Progenitor cell of endocrine pancreas (in vitro differentiated cells): ENCODE measurements at places on chromosomes 5 and 9.

DNA sequence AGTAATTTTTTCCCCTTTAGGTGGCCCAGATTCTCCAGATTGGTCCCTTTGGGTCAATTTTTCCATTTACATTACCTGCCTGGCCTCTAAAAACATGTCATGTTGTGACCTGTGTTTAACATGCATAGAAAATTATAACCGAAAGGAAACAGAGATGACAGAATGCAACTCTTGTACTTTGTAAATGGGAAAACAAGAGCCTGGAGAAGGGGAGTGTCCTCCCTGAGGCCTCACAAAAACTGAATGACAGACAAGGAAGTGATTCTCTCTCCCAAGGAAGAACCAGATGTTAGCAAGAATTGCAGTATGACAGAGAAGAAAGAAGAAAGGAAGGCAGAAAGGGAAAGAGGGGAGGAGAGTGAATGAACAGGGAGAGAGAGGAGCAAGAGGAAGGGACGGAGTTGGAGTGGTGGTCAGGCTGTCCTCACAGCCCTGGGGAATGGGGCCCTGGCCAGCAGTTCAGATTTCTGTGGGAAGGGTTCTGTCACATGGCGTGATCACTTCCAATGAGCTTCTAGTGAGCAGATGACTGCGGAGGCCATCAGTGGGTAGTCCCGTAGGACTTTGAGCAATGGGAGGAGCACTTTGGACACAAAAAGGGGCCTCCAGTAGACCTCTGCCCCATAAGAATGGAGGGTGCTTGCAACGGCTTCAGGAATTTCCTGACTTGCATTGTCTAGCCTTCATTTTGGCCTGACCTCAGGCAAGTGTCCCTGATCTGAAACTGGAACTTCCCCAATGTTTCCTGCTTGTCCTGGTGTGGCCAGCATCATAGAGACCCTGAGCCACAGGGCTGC lies 31.6 kb downstream of the ABLIM3 start:
- DNase-seq: no peak

DNA sequence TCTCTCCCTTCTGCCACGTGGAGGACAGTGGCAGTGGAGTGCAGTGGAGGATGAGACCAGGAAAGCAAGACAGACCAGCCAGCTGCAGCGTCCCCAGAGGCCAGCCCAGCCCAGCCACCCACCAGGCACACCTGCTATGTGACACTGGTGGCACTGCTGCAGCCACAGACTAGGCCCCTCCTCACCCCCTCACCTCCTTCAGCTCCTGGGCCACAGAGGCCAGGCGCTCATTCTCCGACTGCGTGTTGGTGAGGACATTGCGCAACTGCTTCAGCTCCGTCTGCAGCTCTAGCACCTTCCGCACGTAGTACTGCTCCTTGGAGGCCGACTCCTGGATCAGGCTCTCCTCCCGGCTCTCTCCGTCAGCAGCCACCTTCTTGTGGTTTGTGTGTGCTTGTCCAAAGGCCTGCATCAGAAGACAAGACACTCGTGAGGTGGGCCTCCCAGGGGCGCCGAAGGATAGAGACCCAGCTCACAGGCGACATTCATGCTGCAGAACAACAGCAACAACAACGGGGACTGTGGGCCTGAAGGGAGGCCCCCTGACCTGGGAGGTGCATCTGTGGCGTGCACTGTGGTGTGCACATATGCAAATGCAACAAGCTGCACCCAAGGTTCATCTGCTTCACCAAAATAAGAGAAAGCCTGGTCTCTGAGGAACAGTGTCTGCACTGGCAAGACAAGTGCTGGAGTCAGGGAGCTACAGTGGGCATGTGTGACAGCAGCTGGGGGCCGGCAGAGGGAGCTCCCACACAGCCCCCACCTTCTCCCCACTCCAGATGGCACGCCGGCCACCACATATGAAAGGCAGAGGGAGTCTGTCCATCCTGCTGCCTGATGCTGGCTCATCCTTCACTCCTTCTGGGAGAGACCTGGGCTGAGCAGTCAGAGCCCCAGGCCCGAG lies 35.5 kb downstream of the BICD2 start:
- no peak for DNase-seq

GRCh38 chr9:116284518-116284917 lies 130.9 kb downstream of the PAPPA start:
- DNase-seq: no peak

- DNase-seq: peak; percentile 12
Observed at GRCh38 chr9:100637787-100638186, 59.9 kb downstream of the CAVIN4 start.

DNA sequence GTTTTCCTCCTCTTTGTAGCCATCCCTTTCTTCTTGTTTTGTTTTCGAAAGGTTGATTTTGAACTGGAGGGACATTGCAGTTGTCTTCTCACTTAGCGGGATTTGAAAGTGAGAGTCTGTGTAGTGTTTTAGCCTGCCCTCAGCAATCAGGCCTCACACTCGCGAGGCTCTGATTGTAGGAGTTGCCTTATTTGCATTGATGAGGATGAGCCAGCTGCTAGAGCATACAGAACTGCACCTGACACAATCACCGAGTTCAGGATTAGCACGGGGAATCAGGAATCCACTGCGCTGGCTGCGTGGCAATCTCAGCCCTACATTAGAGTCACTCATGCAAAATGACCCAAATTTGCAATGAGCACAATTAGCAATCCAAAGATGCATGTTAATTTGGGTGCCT lies 122.5 kb upstream of the TMEM161B start:
- DNase-seq: no peak

DNA sequence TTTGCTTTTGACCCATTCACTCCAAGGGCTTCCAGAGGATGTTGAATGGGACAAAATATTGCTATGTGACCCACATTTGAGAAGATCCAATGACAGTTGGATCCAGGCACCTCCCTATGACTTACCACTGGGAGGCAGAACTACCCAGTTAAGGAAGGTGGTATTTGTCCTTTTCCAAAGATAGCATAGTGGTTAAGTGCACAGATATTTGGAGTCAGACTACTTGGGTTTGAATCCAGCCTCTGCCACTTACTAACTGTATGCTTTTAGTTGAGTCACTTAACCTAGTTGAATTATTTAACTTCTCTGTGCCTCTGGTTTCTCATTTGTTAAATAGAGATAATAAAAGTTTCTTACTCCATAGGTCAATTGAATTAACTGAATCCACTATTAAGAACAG lies 74.5 kb upstream of the PALM2AKAP2 start:
- DNase-seq: no peak

GRCh38 chr9:16236311-16236710 lies 634.2 kb downstream of the BNC2 start:
- no peak for DNase-seq

- DNase-seq: no peak
Observed at GRCh38 chr5:75847561-75848021, 130.4 kb upstream of the POC5 start.

GRCh38 chr5:33894566-33894965 lies 2.8 kb upstream of the ADAMTS12 start:
- no peak for DNase-seq

DNA sequence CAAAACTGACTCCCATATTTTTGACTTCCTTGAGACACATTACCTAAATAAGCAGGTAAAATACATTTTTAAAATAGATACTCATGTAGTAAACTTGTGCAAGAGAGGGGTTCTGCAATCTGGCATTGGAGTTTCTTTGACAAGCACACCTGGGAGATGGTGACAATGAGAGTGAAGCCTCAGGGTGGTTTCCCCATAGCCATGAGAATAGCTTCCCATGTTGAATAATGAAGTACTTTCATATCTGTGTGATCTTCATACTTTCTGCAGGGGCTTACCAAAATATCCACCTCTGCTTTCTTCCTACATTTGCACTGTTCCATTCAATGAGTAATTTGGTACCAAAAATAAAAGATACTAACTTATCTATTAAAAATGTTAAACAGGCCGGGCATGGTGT lies 44.7 kb upstream of the VCAN start:
- no peak for DNase-seq

DNA sequence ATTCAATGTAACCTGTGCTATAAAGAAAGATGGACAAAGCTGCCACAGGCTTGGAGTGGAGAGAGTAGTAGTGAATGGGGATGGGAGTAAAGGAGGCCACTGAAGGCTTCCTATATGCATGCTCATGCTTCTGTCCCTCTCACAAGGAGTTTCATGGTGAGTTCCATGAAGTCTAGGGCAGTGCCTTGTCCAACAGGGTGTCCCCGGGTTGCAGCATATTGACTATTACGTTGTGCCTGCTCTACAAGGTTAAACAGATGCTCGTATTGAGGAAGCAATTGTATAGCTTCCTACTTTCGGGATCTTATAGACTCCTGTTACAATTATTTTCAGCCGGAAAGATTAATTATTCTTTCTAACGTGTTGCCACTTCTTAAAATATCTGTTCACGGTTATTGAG lies 129.1 kb upstream of the PIK3R1 start:
- DNase-seq: no peak

DNA sequence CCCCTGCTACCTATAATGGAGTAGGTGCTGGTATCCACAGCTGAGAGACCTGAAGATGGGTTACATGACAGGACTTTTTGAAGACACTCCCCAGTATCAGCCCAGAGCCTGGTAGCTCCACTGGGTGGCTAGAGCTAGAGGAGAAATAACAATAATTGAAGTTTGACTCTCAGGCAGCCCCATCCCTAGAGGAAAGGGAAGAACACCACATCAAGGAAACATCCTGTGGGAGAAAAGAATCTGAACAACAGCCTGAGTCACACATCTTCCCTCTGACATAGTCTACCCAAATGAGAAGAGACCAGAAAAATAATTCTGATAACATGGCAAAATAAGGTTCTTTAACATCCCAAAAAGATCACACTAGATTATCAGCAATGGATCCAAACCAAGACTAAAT lies 432.1 kb downstream of the CDH18 start:
- no peak for DNase-seq

DNA sequence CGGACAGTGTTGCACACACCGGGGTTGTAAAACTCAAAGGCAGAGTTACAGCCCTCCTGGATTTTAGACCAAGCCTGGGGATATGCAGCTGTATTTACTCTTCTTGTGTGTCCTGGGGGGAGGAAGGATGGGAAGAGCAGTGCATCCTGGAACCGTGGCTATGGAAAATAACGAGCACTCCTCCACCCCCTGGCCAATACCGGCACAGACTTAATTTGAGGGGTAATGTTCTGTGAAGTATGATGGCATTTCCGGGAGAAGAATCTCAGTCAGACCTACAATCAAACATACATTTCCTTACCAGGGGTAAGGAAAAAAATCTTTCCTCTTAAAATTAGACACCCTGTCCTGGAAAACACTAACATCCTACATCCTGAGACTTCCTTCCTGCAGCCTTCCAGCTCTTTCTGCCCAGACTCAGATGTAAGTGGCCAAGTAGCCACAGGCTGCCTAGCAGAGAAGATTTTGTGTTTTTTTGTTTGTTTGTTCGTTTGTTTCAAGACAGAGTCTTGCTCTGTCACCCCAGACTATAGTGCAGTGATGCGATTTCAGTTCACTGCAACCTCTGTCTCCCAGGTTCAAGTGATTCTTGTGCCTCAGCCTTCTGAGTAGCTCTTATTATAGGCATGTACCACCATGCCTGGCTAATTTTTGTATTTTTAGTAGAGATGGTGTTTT lies 11.0 kb upstream of the ERMP1 start:
- DNase-seq: no peak

GRCh38 chr5:146906803-146907202 lies 28.2 kb upstream of the PPP2R2B start:
- no peak for DNase-seq

DNA sequence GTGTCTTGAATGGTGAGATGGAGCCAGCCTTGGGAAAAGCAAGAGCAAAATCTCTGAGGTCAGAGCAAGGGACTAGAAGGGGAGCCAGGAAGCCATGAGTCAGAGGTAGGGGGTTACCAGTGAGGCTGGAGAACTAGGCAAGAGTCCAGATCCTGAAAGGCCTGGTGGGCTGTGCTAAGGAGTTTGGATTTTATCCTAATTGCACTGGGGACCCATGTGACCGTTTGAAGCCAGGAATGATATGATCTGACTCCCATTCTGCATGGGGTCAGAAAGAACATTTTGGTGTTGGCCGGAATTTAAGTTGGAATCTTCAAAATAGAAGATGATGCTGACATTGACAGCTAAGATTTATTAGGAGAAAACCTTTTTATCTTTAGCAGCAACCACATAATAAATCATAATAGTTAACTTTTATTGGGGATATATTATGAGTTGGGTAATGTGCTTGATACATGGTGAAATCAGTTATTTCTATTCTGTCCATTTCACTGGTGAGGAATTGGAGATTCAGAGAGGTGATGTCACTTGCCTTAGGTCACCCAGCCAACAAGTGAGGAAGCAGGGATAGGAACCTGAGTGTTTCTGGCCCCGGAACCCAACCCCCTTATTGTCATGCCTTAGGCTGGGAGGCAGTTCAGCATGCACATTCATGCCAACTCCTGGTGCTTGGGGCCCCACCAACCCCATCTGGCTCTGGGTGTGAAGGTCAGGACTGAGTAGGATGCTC lies 61.5 kb upstream of the RARS1 start:
- no peak for DNase-seq

GRCh38 chr9:35562895-35563780 lies 41.9 kb upstream of the TESK1 start:
- DNase-seq: no peak

GRCh38 chr9:18608371-18608770 lies 134.4 kb downstream of the ADAMTSL1 start:
- no peak for DNase-seq

DNA sequence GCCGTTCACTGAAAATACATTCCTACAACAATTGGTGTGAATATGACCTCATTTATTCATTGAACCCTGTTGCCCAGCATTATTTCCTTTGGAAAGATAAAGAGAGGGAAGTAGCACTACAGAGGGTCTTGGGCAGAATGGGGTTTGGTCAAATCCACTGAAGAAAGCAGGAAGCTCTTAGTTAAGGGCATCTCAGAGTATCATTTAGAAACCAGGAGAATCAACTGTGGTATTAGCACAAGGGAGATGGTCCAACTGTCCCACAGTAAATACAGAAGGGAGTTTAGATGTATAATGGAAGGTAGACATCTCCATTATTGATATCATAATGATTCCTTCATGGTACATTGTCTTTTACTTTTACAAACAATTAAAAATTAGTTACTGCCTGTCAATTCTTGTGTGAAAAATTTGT lies 47.1 kb downstream of the LIX1 start:
- DNase-seq: no peak

DNA sequence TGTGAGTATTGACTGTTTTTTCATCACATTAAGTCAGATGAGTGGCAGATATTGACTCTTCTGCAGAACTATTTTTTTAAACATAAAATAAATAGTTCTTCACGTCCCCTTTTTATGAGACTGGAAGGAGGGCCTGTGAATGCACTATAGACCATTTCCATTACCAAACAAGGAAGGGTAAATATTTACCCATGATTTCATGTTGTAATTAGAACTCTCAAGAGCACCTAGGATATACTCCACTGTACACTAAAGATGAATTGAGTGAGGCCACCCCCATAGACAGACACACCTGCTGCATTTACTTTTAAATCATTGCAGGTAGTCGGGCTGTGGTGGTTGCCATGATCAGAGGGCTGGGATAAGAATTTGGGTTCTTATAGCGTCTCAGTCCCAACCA lies 22.6 kb downstream of the SLC36A1 start:
- DNase-seq: no peak
